ENCODE measurements at places on chromosomes 11 and 22.
A peak's percentile ranks its signal among the peaks of the same experiment; 100 is the strongest.

GRCh38 chr11:35165423-35166368 lies 26.7 kb downstream of the CD44 start:
- DNase-seq = no peak

DNA sequence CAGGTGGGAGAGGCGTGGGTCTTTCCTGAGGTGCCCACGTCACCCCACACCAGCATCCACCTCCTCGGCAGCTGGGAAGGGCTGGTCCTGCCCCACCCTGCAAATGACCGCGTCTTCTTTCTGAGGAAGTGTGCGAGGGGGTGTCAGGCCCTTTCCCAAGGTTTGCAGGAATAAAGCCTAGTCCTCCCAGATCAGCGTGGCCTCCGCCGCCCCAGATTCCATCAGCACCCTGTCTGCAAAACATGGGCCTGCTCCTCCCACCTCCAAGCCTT lies 14.4 kb upstream of the SLC39A13 start:
- no peak for DNase-seq

GRCh38 chr11:10325277-10326011 lies 20.6 kb downstream of the ADM start:
- DNase-seq = no peak

- no peak for DNase-seq
Observed at GRCh38 chr11:17607591-17608570, 60.8 kb downstream of the OTOG start.

DNA sequence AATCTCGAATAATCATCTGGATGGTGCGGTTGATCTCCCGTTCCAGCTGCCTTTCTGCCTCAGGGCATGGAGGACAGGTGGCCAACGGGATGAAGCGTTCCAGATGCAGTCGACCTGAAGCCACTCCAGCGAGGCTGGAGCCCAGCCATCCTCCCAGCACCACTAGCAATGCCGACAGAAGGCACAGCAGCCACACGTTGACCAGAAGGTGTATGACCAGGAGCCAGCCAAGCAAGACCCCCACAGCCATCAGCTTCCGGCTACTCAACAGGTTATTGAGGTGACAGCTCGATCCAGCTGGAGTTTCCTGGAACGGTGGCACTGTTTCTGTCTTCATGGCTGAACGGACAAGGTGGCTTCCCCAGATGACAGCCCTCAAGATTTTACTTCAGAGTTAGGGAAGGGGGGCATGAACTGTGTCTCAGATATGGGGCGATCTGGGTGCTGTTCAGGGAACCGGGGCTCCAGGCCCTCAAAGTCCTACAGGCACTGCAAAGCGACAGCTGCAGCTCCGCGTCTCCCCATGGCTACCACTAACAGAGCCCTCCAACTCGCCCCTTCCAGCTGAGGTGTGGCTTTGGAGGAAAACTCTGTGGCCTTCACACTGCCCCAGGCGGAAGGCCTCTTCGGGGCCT lies 559 bp downstream of the SNX19 start:
- no peak for DNase-seq

DNA sequence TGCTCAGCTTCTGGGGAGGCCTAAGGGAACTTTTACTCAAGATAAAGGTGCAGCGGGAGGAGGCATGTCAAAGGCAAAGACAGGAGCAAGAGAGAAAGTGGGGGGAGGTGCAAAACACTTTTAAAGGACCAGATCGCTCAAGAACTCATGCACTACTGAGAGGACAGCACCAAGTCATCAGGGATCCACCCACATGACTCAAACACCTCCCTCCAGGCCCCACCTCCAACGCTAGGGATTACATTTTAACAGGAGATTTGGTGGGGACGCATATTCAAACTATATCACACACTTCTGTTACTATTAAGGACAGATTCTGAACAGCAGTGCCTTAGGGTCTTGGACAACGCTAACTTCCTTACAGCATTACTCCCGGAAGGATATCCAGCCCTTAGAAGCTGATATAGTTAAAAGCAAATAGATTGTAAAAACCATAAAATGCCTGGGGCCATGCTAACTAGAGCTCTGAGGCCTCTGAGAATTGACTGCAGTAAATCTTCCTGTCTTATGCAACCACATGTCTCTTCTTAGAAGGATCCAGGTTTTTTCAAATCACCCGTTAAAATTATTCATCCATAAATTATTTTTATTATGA lies 16.7 kb upstream of the ZC3H12C start:
- no peak for DNase-seq

DNA sequence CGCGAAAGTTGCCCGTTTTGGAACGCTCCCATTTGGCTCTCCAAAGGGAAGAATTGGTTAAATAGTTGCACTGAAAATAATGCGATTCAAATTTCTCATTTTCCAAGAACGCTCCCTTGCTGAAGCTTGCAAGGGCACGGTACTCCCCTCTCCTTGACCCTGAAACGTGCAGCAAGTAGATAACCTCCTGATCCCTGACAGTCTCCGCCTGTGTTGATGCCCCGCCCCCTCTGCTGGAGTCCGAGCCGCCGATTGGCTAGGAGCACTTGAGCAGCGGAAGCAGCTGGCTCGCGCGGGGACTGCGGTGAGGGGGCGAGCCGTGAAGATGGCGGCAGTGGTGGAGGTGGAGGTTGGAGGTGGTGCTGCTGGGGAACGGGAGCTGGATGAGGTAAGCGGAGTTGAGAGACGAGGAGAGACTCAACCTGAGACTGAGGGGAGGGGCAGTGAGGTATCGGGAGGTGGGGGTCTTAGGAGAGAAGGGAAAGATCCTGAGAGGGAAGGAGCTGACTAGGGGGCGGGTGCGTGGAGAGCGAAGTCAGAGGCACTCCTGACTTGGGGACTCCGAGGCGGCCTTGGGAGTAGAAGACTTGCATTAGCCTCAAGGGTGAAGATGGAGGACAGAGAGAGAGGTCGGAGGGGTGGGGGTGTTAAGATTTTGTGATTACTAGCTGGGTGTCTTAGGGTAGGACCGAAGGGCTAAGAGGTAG lies at the start of gene RNF121:
Gene RNF121 (plus strand): TSS at position 310 of the 707 bp plus-strand sequence. CDS start 16 bp downstream, at position 326.
- peak; percentile 95 for DNase-seq

DNA sequence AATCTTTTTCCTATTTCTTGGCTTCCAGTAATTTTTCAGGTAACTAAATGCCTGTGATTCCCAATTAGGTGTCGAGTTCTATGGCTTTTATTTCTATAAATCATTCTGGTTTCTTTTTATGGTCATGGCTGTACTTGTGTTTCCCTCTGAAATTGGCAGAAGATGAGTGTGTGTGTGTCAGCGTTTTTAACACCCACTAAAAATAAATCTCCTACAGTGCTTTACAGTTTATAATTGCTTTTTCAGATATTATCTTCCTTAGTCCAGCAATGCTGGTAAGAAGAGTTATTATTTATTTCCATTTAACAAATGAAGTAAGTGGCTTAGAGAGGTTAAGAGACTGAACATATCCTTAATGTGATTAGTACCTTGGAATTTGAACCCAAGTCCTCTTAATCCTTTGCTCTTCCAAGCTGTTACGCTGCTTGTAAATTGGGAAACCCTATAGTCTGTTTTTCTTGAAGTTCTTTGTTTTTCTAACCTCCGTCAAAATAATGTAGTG lies 125.2 kb downstream of the TEAD1 start:
- no peak for DNase-seq

- DNase-seq = no peak
Observed at GRCh38 chr22:41447435-41448188, 1.0 kb upstream of the TOB2 start.

GRCh38 chr22:30246814-30247376 lies 336 bp upstream of the LIF start:
- no peak for DNase-seq

GRCh38 chr22:49976439-49977175 lies 16.0 kb downstream of the PIM3 start:
- DNase-seq = no peak

GRCh38 chr11:96062134-96062533 lies 138.2 kb upstream of the MTMR2 start:
- no peak for DNase-seq

- DNase-seq = no peak
Observed at GRCh38 chr11:65262776-65263175, 1.0 kb downstream of the POLA2 start.

GRCh38 chr11:79973721-79974617 lies 533.1 kb upstream of the TENM4 start:
- DNase-seq = no peak

- DNase-seq = no peak
Observed at GRCh38 chr11:59918480-59918879, 19.8 kb upstream of the OOSP1 start.

DNA sequence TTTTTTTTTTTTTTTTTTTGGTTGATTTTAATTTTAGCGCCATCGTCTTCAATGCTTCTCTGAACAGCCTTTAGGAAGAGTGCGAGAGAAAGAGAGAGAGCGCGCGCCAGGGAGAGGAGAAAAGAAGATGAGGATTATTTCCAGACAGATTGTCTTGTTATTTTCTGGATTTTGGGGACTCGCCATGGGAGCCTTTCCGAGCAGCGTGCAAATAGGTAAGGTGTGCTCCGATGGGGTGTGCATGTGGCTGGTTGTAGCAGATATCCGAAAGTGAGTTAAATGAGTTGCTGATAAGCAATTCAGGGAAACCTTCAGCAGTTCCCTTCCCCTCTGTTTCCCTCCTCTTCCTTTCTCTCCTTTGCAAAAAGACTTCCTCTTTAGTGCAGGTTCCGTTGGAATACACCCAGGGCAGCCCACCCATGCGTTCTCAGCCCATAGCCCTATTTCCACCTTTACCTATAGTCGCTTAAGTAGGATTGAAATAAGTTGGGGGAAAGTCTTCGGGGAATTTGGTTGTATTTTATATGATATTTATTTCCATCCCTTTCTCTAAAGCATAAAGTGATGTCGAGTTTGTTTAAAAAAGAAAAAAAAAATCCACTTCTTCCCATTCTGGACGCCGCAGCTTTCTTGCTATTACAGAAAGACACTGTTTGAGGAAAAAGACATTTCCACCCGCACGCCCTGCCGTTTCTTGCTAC lies 1.1 kb downstream of the GRIA4 start:
- no peak for DNase-seq

DNA sequence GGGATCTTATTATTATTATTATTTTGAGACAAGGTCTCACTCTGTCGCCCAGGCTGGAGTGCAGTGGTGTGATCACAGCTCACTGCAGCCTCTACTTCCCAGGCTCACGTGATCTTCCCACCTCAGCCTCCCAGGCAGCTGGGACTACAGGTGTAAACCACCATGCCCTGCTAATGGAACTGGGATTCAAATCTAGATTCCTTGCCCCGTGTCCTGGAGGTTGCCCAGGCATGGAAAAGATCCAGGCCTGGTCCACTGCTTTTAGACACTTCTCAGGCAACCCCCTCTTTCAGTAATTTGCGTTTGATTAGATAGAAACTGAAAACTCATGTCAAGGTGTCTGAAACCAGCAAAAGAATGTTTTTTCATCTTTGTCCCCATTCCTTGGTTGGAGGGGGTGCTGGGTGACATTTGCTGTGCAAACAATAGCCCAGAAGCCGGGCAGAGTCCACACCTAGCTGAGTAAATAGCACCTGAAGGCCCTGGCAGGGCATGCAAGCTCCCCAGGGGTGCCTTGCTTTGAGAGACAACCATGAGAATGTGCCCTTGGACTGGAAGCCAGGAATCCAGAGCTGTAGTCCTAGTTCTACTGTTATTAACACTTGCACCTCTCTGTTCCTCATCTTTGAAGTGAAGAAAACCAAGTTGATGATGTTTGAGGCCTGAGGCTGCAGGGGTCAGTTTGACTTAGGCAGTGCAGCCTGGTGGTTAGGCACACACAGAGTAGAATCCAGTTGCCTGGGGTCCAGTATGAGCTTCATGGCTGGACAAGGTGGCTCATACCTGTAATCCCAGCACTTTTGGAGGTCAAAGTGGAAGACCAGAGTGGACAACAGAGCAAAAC lies 19.1 kb upstream of the XBP1 start:
- no peak for DNase-seq

- DNase-seq = no peak
Observed at GRCh38 chr11:43515090-43515489, 156.4 kb downstream of the TTC17 start.
